ENCODE measurements at places on chromosomes 2 and 18. TPM values are rescaled to one million over a fixed set of nuclear protein-coding genes. Genes with fewer than 3 reads are reported as not detected.
A peak's percentile ranks its signal among the peaks of the same experiment; 100 is the strongest.

- DNase-seq, result no peak
Observed at GRCh38 chr2:219506802-219507526, 7.3 kb upstream of the ASIC4 start.

DNA sequence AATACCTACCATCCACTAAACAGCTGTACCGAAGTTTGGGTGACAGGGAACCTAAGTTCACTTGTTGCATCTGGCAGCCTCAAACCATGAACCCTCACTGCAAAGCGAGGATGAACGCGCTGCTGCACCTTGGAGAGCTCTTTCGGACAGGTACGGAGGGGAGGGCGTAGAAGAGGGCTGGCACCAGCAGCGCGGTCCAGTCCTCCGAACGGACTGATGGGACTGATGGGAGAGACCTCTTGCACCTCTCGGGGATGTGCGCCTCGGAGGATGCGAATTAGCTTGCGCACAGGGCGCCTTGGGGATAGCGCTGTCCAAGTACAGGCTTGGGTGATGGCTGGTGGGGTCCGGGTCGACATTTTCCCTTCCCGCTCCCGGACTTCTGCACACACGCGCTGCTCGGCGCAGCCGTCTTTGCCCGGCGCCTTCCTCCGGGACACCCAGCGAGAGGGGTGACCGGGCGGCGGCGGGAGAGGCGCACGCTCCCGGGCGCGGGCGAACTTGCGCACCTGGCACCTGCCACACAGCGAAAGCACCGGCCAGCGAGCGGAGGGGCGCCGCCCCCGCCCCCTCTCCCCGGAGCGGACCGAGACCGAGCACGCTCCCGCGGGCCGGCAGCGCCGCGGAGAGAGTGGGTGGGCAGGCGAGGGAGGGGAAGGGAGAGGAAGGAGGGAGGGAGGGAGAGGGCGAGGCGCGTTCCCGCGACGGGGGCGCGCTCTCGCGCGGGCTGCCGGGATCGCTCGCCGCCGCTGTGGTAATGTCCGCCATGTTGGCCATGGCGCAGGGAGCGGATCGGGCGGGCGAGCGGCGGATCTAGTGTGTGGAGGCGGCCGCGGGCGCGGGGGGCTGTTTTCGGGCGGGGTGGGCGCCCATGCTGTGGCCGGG, at the start of gene EPC2:
Gene EPC2 (plus strand): TSS at position 754 of the 885 bp plus-strand sequence. CDS start 267 bp downstream, outside the sequence.
- DNase-seq, result peak; percentile 67

- no peak for DNase-seq
Observed at GRCh38 chr2:150566289-150566688, 78.8 kb upstream of the RND3 start.

GRCh38 chr2:230153390-230153976, 66.3 kb downstream of the SP110 start:
- no peak for DNase-seq

- DNase-seq, result no peak
Observed at GRCh38 chr2:62348700-62349099, 152.8 kb downstream of the B3GNT2 start.

DNA sequence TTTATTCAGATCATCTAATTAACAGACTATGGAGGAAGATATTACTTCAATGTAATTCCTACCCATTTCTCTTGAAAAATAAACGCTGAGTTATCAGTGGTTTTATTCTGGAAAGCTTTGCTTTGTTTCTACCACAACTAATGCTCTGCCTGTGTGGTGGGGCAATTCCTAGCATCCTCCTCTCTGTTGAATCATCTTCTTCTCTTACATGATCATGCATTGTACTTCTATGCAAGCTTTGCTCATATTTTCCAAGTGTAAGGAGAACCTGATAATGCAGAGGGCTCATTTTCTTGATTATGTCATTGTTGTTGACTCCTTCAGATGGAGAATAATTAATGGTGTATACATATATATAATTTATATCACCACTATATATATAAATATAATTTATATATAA, 46.7 kb downstream of the CCDC195 start:
- no peak for DNase-seq

RNF125 gene
- 7.4 TPM for total RNA-seq

SERPINB3 gene
- not detected for total RNA-seq

ZNF385B gene
- total RNA-seq, result 9.3 TPM
